ENCODE measurements at places on chromosomes 6 and 20.
A peak's percentile ranks its signal among the peaks of the same experiment; 100 is the strongest.

- no peak for DNase-seq
Observed at GRCh38 chr20:18971121-18971520, 157.5 kb downstream of the SCP2D1 start.

DNA sequence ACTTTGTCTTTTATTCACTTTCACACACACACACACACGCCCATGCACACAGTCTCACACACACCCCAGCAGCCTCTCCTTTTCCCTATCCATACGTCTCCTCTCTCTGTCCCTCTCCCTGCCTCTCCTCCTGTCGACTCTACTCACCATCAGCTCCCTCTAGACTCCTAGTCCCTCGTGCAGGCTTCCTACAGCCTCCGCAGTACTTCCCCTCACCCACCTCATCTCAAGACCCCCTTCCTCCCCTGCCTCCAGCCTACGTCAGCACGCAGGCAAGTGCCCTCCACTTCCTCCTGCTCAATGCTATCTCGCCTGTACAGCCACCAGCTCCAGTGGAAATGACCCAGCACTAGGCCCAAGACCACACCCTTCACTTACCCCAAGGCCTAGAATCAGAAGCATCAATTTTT lies 820 bp upstream of the TREML2 start:
- DNase-seq, result no peak

GRCh38 chr6:96659084-96659845 lies 96.3 kb downstream of the FHL5 start:
- DNase-seq, result no peak

- DNase-seq, result no peak
Observed at GRCh38 chr20:43916881-43917371, 2.3 kb downstream of the TOX2 start.

GRCh38 chr20:15528391-15529111 lies 1044.7 kb downstream of the KIF16B start:
- DNase-seq, result no peak

- no peak for DNase-seq
Observed at GRCh38 chr6:6780231-6780630, 191.7 kb downstream of the LY86 start.

GRCh38 chr6:44135875-44136274 lies 8.5 kb downstream of the TMEM63B start:
- DNase-seq, result no peak

GRCh38 chr6:112800916-112801315 lies 453.8 kb downstream of the RFPL4B start:
- no peak for DNase-seq

GRCh38 chr6:129651291-129651691 lies 58.7 kb downstream of the ARHGAP18 start:
- no peak for DNase-seq

- DNase-seq, result peak; percentile 88
Observed at GRCh38 chr6:148947621-148948444, 201.0 kb downstream of the UST start.

DNA sequence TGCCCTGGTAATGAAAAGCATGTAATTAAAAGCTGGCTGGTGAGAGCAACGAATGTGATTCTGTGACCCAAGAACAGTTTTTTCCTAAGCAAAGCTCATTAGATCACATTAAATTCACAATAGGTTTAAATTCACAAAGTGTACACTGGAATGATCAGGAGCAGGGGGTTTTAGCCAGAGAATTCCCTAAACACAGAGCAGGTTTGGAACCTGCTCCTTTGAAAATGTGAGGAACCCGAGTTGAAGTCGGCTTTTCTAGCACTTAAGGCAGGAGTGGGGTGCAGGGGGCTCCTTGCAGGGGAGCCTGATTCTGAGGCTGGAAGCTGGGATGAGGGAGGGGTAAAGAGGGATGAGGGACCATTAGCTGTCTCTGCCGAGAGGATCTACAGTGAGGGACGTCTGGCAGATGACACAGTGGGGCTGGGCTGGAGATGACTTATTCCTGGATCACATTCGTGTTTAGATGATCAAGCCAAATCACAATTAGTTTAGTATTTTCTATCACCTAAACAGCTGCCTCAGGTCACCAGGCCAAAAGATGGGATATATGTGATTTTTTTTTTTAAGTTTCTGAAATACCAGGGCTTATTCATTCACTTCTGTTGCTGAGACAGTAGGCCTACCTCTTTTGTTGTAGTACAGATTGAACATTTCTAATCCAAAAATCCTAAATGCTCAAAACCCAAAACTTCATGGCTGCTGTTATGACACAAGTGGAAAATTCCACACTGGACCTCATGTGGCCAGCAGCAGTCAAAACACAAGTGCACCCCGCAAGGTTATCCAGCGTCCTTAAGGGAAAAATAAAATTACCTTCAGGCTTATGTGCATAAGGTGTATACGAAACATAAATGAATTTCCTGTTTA lies 93.1 kb upstream of the HIVEP1 start:
- no peak for DNase-seq

GRCh38 chr20:44394702-44395460 lies 39.4 kb downstream of the HNF4A start:
- DNase-seq, result peak; percentile 79

- peak; percentile 61 for DNase-seq
Observed at GRCh38 chr6:54717849-54718455, 128.6 kb upstream of the FAM83B start.

DNA sequence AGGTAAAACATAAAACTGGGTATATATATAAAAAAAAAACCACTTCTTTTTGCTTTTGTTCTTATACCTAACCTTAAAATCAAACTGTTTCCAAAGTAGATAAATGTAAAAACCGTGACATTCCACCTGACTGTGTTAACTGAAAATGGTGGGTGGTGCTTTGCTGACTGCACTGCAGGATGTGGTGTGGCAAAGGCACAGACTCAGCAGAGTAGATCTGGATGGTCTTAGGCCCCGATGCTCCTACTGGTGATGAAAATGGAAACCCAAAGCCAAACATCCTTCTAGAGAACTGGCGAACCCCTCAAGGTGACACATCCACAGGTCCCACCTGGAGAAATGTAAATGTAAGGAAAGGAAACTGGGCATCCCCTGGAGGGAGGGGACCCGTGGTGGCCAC lies 8.9 kb downstream of the TGIF2 start:
- DNase-seq, result no peak

- DNase-seq, result no peak
Observed at GRCh38 chr20:51347831-51348230, 194.7 kb downstream of the NFATC2 start.

- DNase-seq, result no peak
Observed at GRCh38 chr6:162684052-162684451, 43.5 kb downstream of the PRKN start.

DNA sequence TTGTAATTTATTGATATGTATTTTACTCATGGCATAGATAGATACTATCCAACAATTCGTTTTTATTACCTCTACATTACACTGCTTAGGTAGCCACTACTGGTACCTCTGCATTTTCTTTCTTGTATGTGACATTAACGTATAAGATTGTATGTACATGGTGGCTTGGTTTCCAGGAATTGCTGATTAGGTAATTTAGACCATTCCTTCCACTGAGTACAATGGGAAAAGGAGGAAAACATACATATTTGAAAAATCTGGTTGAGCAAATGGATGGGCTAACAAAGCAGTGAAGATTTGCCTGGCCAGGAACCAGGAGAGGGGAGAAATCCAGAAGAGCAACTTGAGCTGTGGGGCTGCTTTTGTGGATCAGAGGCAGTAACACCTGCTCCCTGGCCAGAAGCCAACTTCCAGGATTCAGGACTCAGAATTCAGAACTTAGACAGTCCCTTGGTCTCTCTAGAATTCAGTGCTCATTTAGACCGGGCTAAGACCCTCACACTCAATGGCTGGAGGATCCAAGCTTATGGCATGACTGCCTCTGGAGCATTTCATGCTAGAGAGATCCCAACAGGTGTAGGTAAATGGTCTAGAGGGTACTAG lies 17.9 kb upstream of the MICB start:
- no peak for DNase-seq

GRCh38 chr6:163415620-163416556 lies 1.4 kb downstream of the QKI start:
- peak; percentile 72 for DNase-seq

Measured in cardiac fibroblast (primary cell).